ENCODE measurements at places on chromosomes 5 and 9. TPM values are rescaled to one million over a fixed set of nuclear protein-coding genes. Genes with fewer than 3 reads are reported as not detected.

DNA sequence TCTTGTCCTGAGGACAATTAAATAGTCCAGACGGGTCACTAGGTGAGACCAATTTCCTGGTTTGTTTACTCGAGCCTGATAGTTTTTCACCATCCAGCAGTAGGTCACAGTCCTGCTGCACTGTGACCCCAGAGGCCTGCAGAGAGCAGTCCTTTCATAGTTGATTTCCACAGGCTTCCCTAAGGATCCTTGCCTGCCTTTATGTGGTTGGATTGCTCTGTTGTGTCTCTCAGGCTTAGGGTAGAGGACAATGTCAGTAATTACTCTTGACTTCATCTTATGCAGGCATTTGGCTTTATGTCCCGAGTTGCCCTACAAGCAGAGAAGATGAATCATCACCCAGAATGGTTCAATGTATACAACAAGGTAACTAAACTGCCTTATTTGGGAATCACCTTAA lies 9.0 kb upstream of the CATSPER3 start:
- no peak for DNase-seq

COL15A1 gene
- not detected for total RNA-seq

DNA sequence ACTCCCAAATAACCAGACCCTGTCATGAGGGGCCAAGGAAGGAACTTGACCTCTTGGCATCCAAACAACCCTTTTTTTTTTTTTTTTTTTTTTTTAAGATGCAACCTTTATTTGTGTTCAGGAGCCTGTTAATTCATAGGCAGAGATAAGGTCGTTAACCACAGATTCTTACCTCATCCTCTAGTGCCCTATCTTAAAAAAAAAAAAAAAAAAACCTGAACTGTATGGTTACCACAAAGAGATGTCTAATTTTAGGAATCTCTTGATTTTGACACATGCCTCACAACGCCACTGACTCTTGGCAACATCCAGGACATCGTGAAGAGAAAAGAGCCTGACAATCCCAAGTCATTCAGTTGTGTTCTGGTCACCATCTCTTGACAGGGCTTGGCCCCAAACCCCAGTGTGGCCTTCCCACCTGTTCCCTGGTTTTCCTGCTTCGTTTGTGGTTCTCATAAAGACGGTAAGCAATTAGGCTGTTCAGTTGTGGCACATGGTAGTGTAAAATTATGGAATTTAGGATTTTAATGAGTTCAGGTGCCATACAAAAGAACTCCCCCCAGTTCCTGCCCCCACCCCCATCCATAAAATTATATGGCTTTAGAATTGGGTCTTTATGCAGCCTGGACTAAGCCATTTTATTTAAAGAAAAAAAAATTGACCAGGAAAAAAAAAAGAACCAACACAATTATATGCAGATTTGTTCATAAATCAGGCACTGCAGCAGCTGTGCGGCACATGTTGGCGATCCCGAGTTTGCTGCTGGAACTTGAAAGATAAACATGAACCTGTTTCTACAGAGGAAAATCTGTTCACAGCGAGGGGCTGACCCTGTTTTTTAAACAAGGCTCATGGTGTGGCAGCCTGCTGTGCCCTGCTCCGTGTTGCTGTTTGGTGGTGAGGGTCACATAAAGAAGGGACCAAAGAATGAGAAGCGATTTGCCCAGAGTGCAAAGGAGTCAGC lies 267.8 kb upstream of the CLINT1 start:
- DNase-seq = no peak

DNA sequence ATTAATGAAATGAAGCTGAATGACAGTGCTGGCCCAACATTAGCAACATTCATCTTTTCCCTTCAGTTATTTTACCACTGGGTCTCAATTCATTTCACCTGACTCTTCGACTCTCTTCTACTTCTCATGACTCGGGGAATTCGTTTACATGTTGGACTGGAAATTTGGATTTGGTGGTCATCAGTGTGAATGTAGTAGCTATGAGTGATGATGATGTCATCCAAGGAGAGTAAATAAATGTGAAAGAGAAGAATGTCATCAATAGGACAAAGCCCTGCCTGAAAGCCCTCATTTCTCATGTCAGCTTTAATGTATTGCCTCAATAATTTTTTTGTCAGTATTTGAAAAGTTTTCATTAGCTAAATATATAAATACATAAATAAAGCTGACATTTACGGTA lies 21.9 kb upstream of the CFAP95 start:
- DNase-seq = no peak

C1QTNF2 gene
- total RNA-seq = not detected

- DNase-seq = no peak
These were observed 152.9 kb upstream of the MOCS2 start for GRCh38 chr5:53262348-53262970.

GRCh38 chr5:936149-937144 lies 43.8 kb downstream of the TRIP13 start:
- DNase-seq = no peak

DNA sequence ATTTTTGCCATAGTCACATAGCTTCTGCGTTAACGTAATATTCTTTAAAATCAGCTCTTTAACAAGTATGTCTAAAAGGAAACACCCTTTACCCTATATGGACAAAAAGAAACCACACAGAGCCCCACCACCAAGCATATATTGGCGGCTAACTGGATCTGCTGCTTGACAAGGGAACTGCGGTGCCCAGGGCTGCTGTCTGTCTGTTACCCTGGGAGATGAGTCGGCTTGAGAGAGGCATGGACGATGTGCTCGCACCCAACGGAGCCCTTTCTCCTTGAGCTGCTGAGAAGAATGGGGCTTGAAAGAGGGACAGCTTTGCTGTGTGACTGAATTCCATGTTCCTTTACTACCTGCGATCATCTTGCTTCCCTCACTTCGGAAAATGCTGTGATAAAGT lies 158.6 kb upstream of the SHB start:
- DNase-seq = peak; percentile 6

CD14 gene
- total RNA-seq = 0.58 TPM

PCDHB13 gene
- not detected for total RNA-seq

GRCh38 chr9:131320031-131320685 lies 30.6 kb downstream of the PLPP7 start:
- no peak for DNase-seq

DNA sequence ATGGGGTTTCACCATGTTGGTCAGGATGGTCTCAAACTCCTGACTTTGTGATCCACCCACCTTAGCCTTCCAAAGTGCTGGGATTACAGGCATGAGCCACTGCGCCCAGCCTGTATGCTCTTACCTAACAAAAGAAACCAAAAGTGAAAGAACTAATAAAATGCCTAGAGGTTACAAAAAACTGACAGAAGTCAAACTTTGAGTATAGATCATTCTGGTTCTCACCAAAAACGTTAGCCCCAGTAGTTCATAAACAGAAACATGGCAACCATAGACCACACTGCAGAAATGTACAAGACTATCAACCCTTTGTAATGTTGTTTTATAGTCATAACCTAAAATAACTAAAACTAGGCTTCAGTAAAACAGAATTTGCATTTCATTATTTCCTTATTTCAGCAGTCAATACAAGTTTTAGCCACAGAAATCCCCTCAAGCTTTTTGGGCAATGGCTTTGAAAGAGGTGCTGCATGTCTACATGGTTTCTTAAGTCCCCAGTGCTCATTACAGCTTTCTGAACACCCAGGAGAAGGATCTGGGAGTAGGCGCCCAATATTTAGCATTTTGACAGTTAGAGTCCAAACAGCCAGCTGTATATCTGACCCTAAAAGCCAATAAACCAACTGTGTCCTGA lies 72.5 kb downstream of the EPB41L4A start:
- no peak for DNase-seq

DNA sequence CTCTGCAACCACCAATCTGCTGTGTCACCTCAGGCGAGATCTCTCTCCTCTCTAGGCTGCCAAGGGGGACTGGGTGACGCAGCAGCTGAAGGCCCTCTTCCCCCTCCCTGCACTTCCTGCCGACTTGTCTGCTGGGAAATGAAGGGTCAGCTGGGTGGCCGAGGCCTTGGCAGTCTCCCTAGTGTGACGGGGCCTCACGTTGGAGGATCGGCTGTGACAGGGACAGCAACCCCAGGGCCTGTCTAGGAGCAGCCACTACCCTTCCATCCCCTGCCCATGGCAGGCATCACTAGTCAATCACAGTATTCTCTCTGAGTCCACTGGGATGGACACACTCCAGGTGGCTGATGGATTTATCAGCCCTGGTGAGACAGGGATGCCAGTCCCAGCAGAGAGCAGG lies 107.3 kb upstream of the SARDH start:
- no peak for DNase-seq

All from activated naive CD8-positive, alpha-beta T cell treated with anti-CD3 and anti-CD28 coated beads for 36 hours (primary cell).